ENCODE measurements at places on chromosomes 1 and 21. TPM values are rescaled to one million over a fixed set of nuclear protein-coding genes. Genes with fewer than 3 reads are reported as not detected.
A peak's percentile ranks its signal among the peaks of the same experiment; 100 is the strongest.

DNA sequence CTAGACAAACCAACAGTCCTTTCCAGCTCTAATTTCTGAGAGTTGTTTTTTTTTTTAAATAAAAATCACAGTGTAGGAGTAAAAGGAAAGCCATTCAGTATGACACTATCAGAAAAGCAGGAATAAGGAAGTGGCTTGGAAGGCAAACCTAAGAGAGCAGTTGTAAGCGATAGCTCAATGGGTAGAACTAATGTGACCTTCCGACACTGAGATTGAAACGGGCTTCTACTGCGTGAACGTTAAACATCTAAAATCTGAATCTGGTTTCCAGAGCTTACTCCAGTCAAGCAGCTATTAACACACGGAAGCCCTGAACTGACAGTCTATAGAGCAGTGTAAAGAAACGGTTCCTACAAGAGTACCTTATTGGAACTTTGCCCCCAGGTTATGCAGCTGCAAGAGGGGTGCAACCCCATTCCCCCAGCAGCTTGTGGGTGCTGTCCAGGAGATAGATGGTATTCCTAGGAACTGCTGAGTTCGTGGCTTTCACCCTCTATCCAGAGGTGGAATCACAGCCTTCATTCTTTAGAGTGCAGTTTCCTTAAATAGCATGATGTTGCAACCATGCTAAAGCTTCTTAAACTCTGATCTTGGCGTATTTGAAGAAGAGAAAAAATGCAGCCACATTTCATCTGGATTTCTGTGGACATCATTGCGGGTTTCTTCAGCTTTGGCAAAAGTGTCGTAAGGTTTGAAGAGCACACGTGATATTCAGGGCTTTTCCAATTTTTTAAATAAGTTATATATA, 3.3 kb upstream of the IRF2BP2 start:
- peak; percentile 73 for DNase-seq

ERICH3 gene
- total RNA-seq = not detected

DNA sequence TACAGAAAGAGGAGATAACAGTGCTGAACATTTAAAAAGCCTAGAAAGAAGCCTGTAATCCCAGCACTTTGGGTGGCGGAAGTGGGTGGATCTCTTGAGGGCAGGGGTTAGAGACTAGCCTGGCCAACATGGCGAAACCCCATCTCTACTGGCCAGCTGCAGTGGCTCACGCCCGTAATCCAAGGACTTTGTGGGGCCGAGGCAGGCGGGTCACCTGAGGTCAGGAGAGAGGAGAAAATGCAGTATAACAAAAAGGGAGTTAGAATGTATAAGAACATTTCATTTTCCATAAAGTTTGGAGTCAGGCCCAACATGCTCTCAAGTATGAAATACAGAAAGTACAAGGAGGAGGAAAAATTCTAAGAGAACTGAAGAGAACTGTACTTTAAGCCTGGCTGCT, 134.5 kb downstream of the SMYD3 start:
- no peak for DNase-seq

TBCE gene
- 31.8 TPM for total RNA-seq

DNA sequence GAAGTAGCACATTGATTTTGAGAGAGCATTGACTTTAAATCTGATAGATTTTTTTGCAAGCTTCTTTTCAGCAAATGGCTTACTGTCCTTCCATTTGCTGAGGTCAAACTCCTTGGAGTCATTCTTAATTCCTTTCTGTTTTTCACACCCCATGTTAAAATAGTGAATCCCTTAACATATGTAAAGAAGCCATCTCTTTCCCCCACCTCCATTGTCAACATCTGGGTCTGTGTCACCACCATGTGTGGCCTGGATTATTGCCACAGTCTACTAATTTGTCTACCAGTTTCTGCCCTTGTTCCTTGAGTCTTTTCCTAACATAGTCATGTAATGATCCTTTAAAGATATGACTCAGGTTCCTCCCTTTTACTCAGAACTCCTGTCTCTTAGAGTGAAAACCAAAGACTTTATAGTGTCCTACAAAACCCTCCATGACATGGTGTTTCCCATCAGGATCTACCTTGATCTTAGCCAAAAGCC, 104.7 kb downstream of the ST6GALNAC3 start:
- DNase-seq = no peak

DNA sequence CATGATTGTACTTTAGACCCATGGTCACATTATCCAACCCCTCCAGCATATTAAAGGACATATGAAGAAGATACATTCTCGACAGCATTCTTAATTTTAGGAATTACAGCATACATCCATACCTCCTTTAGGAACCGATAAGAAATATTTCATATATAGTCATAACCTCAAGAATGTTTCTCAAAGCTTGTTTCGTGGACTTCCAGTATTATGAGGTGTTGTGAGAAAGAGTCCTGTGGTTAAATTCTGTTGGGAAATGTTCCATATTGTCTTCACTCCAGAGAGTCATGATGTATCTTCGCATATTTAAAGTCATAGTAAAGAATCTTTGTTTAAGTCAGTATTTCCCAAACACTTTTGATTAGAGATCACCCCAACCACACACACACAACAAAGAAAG, 321.0 kb upstream of the SNX7 start:
- DNase-seq = no peak

CA6 gene
- not detected for total RNA-seq

DNA sequence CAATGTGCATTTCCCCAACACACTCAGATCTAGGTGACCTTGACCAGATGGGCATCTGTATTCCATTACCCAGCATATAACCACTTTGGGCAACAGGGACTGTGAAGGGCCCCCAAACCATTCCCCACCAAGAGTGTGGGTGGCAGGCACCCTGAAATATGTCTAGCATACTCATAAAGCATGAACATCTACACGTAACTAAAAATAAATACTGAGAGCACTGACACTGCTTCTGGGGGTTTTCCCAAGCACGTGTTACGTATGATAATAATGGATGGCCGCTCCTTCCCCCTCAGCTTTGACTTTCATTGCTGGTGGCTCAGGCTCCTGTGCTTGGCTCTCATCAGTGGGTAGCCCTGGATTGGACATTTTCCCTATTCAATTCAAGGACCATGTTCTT, 39.1 kb downstream of the IGSF3 start:
- no peak for DNase-seq

ANKRD65 gene
- 0.24 TPM for total RNA-seq

- no peak for DNase-seq
Measured at GRCh38 chr1:21663951-21664805, 5.0 kb downstream of the RAP1GAP start.

RYR2 gene
- 0.03 TPM for total RNA-seq

DNA sequence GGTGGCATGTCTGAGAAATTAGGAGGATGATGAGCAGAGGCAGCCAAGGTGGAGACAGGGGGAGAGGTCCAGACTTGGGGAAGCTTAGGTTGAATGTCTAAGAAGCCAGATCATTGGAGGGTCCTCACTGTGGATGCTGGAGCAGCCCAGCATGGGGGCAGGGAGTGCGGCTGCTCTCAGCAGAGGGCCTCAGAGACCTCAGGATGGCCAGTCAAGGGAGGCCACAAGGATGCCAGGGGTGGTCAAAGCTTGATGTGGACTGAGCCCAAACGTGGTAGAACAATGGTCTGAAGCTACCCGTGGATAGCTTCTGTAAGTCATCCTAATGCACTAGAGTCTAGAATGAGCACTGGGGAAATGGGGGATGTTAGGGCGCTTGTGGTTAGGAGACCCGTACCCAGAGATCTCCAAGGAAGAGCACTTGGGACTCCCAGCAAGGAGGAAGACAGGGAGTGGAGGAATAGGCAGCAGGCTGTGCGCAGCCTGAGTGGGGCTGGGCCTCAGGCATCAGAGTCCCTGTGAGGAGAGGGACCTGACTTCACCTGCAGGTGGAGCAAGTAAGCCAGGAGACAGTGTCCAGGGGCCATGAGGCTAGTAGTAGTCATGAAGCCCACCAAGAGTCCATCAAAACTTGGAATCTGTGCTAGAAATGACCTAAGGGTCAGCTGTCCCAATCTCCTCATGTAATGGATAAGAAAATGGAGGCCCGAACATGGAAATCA, 4.3 kb upstream of the S100A9 start:
- DNase-seq = peak; percentile 66

DNA sequence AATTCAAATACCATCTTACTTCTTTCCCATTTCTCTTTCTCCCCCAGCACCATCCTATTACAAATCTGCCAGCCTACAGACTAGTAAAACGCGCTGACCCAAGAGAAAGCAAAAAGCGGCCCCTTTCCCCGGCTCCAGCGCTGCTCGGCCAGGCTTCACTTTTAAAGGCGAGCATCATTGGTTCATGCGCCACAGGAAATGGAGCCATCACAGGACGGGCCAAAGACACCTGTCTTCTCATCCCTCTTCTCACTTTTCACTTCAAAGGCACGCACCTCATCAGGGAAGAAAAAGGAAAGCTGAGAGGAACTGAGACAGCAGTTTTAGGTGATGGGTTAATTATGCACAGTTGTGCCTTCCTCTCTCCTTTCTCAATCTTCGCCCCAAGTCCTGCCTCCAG, 664.2 kb upstream of the USP24 start:
- DNase-seq = no peak

Data from osteocyte (in vitro differentiated cells).